ENCODE measurements at places on chromosomes 7 and 10.

GRCh38 chr7:5696346-5697110 lies 84.9 kb downstream of the RNF216 start:
- no peak for DNase-seq

GRCh38 chr7:115329006-115329405 lies 407.1 kb downstream of the MDFIC start:
- DNase-seq, result no peak

GRCh38 chr10:119191881-119192280 lies 13.3 kb upstream of the PRDX3 start:
- DNase-seq, result no peak

- no peak for DNase-seq
Measured at GRCh38 chr7:44787041-44787440, 9.4 kb upstream of the PPIA start.

- no peak for DNase-seq
Measured at GRCh38 chr10:73649876-73650536, 5.8 kb downstream of the SYNPO2L start.

- no peak for DNase-seq
Measured at GRCh38 chr7:127976056-127976737, 55.0 kb downstream of the LRRC4 start.

GRCh38 chr10:219731-220472 lies 84.6 kb downstream of the ZMYND11 start:
- no peak for DNase-seq

GRCh38 chr10:80421707-80422536 lies 13.6 kb downstream of the PRXL2A start:
- DNase-seq, result no peak

GRCh38 chr10:74882831-74883230 lies 56.4 kb downstream of the KAT6B start:
- DNase-seq, result no peak

DNA sequence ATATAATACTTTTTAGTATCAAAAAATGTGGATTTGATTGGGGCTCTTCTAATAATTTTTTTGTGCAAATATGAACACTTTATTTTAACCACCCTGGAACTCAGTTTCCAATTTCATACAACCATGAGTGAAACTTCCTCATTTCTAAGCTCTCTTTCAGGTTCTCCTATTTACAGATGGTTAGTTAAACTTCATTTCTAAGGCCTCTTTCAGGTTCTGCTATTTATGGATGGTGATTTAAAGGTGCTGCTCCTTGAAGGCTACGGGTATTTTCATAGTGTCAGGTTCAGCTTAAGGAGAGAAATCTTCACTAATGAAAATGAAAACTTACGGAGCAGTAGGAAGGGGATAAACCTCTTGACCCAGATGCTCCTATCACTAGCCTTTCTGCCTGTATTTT lies 568.3 kb downstream of the KIF20B start:
- no peak for DNase-seq

- no peak for DNase-seq
Measured at GRCh38 chr7:112103246-112103645, 103.0 kb downstream of the DOCK4 start.

GRCh38 chr10:70379581-70380176 lies 2.7 kb downstream of the LRRC20 start:
- DNase-seq, result no peak

DNA sequence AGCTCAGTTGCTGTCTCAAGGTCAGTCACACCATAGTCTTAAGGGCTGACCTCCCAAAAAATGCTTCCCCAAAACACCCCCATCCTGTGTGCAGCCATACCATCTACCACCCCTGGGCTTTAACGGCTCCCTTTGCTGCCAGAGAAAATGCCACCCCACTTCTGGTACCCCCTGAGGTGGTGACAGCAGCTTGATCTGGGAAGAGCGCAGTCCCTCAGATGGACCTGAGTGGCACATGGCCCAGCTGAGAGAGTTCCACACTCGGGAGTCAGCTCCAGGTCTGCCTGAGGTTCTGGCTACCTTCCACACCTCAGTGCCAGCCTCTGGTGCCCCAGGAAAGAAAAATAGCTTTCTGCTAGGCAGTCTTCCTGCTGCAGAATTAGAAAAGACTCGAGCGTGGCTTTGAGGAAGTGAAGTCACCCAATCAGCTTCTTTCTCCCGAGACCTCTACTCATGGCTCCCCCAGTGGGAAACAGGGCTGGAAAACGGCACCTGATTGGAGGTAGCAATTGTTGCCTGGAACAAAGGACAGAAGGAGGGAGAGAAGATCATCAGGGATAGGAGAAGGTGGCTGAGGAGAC lies 151.7 kb downstream of the ARHGAP21 start:
- no peak for DNase-seq

- DNase-seq, result no peak
Measured at GRCh38 chr10:110794808-110795207, 76.9 kb upstream of the PDCD4 start.

DNA sequence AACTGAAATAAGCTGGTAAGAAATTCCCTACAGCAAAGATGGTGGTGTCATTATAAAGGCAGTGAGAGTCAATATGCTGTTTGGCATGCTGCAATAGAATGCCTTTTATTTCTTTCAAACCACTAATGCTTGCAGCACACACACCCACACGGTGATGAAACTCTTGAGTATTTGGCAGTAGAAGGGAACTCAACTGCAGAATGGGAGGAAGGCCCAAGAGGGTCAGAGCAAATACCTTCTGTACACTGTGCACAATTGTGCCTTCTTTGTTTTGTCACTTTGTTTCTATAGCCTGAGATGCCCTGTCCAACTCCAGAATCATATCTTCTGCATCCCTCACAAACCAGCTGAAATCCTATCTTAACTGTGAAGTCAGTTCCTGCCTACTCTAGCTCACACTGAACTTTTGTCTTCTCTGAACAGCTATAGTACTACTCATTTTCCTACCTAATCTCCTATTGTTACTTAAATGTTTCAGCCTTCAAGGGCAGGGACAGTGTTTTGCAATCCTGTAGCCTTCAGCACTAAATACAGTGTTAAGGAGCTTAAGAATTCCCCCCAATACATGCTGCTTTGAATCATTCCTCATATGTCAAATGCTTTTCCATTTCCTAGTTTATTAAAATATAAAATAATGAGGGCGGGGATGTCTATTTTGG lies 22.2 kb downstream of the MMS19 start:
- DNase-seq, result no peak

GRCh38 chr7:64314566-64314965 lies 805 bp downstream of the ZNF736 start:
- DNase-seq, result no peak

GRCh38 chr10:97235353-97235752 lies 49.6 kb upstream of the SLIT1 start:
- DNase-seq, result no peak

DNA sequence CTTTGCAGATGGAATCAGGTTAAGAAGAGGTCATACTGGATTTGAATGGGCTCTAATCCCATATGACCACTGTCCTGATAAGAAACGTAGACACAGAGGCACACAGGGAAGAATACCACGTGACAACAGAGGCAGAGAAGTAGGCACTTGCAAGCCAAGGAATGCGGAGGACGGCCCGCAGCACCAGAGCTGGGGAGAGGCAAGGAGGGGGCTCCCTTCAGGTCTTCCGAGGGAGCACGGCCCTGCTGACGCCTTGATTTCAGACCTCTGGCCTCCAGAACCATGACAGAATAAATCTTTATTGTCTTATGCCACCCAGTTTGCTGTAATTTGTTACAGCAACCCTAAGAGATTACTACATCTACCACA lies 44.7 kb upstream of the TMEM213 start:
- DNase-seq, result no peak

GRCh38 chr7:4460597-4460996 lies 221.5 kb upstream of the FOXK1 start:
- no peak for DNase-seq

DNA sequence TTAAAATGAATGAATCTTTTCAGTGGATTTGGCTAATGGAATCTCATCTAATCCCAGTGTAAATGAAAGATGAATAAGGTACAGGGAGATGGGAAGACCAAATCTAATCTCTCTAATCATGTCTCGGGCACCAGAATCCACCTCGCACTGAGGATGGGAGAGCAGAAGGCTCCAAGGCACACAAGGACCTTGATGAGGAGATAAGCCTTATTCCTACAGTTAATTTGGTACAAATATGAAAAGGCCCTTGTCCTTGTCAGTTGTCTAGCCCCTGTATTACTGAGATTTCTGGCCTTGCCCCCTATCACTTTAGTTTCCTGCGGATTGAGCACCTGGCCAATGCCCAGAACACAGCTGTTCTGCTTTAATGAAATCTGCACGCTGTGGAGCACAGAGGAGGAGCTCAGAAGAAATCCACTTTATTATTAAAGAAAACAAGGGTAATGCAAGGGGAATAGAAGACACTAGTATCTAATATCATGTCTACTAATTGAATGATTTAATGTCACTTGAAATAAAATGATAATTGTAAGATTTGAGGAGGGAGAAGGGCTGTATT lies 321.4 kb upstream of the HGF start:
- no peak for DNase-seq

GRCh38 chr7:127689194-127689772 lies 37.3 kb downstream of the SND1 start:
- DNase-seq, result no peak

DNA sequence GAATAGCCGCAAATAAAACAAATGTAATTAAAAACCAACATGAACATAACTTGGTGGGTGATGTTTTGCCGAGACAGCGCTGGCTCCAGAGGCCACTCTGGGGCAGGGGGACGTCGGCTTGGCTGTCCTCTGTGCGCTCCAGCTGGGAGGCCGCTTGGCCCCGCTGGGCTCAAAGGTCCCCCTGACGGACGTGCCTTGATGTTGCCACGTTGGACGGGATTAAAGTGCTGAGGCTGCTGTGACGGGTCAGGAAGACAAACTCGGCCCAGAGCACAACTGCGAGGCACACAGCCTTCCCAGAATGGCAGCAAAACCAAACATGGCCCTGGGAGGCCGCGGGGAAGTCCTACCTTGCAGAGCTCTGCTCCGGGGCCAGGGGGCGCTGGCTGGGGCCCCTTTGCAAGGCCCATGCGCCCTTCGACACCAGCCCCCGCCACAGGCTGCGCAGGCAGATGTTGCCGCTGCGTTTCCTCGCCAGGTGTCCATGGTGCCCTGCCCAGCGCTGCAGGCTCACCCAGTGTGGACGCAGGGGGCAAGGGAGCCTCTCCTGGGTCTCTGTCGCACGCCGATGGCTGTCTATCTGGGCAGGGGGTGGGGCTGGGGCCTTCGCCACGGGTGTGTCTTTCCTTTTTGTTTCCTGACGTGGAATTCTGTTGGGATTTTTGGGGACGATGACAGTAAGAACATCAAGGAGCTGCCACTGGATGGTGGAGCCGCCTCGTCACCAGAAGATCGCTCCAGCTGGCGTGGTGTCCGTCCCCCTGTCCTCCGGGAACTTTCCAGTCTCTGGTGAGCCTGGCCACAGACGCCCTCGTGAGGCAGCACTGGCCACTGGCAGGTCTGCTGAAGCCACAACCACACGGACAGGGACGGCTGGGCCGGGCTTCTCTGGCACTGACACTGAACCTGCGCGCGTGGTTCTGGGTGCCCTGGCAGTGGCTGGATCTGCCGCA lies 99.6 kb upstream of the DIP2C start:
- DNase-seq, result no peak

DNA sequence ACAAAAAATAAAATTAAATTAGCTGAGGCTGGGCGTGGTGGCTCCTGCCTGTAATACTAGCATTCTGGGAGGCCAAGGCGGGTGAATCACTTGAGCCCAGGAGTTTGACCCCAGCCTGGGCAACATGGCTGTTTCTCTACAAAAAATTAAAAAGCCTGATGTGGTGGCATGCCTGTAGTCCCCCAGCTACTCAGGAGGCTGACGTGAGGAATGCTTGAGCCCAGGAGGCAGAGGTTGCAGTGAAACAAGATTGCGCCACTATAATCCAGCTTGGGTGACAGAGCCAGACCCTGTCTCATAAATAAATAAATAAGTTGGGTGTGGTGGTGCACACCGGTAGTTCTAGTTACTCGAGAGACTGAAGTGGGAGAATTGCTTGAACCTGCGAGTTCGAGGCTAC lies 65.1 kb downstream of the GNA12 start:
- no peak for DNase-seq

DNA sequence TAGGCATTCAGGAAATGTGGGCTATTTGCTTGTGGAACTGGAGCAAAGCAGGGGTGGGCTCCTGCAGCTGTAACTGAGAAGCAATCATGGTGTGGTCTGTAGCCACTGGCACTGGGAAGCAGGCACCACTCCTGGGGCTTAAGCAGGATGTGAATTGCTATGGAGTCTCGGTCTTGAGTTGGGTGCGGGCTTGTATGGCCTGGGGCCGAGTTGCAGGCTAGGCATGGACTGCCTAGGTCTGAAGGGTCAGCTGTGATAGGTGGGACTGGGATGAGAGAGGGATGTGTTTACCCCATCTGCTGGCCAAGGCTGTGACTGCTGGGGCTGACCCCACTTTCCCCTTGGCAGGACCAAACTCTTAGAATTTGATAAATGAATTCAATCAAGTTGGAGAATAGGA lies 43.0 kb downstream of the ADCY1 start:
- DNase-seq, result no peak

- no peak for DNase-seq
Measured at GRCh38 chr10:28719789-28720436, 42.6 kb downstream of the BAMBI start.

- peak; percentile 81 for DNase-seq
Measured at GRCh38 chr10:121927318-121927840, 452 bp downstream of the ATE1 start.

DNA sequence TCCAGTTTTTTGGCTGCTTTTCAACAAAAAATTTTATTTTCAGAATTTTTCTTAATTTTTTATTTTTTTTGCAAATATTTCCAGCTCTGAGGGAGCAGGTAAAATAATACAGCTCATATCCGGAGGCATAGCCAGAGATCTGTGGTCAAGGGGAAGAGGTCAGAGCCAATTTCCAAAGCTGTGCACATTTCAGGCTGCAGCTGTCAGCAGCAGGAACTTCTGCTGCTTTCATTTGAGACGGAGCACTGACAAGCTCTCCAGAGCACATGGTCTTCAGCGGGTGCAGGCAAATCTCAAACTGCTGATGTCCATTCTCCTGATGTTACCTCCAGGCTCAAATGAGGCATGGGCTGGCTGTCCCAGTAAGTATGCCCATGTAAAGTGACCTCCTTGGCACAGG lies 31.1 kb downstream of the SLC26A4 start:
- DNase-seq, result no peak

DNA sequence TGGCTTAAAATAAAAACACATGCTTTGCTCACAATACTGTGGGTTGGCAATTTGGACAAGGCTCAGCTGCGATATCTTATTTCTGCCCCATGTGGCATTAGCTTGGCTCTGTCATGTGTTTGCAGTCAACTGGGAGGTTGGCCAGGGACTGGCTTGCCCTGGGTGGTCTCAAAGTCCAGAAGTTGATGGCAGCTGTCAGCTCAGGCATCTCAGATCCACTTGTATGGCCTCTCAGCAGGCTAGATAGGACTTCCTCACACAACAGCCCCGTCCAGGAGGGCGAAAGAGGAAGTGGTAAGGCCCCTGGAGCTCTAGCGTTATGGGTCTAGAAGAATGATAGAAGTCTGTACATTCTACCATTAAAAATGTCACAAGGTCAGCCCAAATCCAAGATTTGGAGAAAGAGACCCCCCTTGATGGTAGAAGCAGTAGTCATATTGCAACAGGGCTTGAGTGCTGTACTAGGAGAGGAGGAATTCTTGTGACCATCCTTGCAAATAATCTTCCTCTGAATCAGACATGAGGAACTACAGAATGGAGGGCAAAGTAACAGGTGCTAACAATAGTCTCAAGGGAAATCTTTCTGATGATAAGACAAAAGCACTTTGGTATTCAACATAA lies 166.2 kb downstream of the FAM107B start:
- DNase-seq, result no peak

All from stimulated activated effector memory CD8-positive, alpha-beta T cell treated with anti-CD3 and anti-CD28 coated beads, Interleukin-12 subunit alpha, Interleukin-12 subunit beta, amount 100 ng/mL, for 72 hours (primary cell).